ENCODE measurements at places on chromosomes 7 and 10.

GRCh38 chr7:727104-727805, at the start of gene PRKAR1B:
Gene PRKAR1B (minus strand): TSS chr7:727281. CDS start chr7:711505, 15,776 bp downstream.
- DNase-seq = peak; percentile 73

GRCh38 chr7:71135116-71135515, 3.2 kb downstream of the GALNT17 start:
- DNase-seq = no peak

DNA sequence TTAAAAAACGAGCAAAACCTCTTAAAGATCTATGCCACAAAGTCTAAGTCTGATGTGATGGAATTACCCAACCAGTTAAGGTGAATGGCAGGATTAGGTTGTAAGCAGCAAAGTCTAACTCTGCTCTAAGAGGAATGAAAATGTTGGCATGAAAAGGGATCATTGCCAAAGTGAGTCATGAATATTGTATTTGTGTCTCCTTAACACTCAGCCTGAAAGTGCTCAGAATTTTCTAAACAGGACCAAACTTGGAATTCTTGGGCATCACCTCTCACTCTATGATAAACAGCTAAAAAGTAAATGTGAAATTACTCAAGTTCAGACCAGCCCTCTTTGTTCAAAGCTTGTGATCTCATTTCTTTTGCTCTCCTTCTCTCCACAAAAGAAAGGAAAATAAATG, 27.0 kb downstream of the PPP1R3A start:
- DNase-seq = no peak

- no peak for DNase-seq
Observed at GRCh38 chr10:58971211-58971610, 205.2 kb upstream of the PHYHIPL start.

DNA sequence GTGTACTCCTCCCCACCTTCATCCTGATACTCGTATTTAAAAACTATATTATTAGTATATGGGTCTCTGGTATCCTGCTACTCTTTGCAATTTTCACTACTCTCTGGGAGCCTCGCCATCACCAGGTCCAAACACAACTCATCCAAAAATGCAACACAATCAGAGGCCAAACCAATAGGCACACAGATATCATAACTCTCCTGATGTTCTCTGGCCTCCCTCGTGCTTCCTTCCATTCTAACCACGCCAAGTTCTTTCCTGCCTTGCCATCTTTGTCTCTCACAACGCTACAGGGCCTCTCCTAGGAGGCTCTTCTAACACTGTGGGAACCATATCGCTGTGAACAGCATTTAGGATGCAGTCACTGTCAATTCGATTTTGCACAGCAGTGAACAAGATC, 7.3 kb downstream of the RHEB start:
- no peak for DNase-seq

GRCh38 chr7:149196705-149197171, 1.4 kb downstream of the ZNF282 start:
- DNase-seq = peak; percentile 49

Data from HuH-7.5 (cell line).